ENCODE measurements at places on chromosomes 7 and 10.
A peak's percentile ranks its signal among the peaks of the same experiment; 100 is the strongest.

- DNase-seq: no peak
Observed at GRCh38 chr10:131818510-131819234, 82.1 kb upstream of the PPP2R2D start.

DNA sequence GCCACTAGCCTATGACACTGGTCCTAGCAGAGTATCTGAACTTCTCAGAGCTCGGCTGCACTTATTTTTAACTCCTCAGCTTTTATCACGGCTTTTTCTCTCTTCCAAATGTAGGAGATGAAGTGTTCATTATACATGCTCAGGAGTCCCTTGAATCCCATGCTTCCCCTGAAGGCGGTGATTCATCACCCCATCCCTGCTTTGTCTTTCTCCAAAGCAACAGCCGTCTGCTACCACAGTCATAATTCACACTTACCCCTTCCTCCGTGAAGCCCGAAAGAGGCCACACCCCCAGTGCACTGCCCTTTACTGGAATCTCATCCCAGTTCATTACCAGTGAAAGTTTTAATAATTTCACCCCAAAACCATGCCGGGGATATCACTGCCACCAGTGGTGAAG, 301.5 kb upstream of the SHH start:
- no peak for DNase-seq

DNA sequence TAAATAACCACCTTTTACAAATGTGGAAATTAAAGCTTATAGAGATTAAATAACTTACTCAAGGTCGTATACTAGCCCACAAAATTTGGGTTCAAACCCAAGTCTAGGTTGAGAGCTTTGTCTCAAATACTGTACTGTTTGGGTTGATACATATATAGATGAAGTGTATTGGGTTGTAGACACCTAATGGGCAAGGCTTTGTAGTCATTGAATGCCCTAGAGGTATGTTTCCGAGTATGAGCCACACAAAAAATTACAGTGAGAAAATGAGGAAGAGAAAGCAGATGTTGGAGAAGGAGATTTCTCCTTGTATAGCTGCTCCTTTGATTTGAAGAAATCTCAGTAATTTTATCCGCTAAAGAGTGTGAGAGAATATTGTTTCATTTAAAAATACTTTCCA, 60.6 kb downstream of the C1GALT1 start:
- DNase-seq: no peak

GRCh38 chr7:5627745-5628547, 153.5 kb downstream of the RNF216 start:
- no peak for DNase-seq

DNA sequence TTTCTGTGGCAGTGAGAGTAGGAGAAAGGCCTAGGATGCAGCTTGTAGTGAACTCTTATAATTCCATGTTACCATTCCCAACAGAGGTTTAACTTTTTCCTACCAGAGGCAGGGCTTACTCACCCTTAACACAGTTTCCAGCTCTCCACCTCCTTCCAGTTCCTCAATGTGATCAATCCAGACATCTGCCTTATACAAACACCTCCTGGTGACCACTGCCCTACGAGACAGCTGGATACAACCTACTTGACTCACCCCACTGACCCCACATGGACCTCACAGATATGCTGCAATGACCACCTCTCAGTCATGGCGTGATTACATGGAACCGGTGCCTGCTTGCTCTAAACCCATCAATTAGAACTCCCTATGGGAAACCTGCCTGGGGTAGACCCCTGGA, 326.5 kb downstream of the TNS3 start:
- DNase-seq: no peak

GRCh38 chr7:25953859-25954258, 198.1 kb upstream of the NFE2L3 start:
- DNase-seq: no peak

GRCh38 chr7:30365621-30366020, 81.2 kb downstream of the ZNRF2 start:
- no peak for DNase-seq

DNA sequence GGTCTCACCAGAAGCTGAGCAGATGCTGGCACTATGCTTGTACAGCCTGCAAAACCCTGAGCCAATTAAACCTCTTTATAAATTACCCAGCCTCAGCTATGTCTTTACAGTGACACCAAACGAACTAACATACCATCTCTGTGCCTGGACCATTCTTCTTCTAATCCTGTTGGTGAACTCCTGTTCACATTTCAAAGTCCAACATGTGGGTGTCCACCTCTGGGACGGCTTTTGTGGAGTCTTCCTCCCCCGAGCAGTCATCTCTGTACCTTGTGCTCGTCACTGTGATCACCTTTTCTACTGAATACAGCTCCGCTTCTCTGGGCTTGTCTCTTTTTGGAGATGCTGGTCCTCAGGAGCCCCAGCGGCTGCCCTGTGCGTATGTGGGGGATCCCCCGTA, 7.4 kb upstream of the ESYT2 start:
- DNase-seq: no peak

- DNase-seq: no peak
Observed at GRCh38 chr10:36115364-36115763, 473.3 kb upstream of the FZD8 start.

GRCh38 chr10:127887541-127888415, 5.0 kb downstream of the CLRN3 start:
- DNase-seq: no peak

GRCh38 chr10:118832241-118832651, 77.5 kb upstream of the CACUL1 start:
- DNase-seq: no peak

- DNase-seq: no peak
Observed at GRCh38 chr7:50146692-50147091, 53.6 kb upstream of the ZPBP start.

- no peak for DNase-seq
Observed at GRCh38 chr7:82098414-82098813, 328.6 kb upstream of the HGF start.

DNA sequence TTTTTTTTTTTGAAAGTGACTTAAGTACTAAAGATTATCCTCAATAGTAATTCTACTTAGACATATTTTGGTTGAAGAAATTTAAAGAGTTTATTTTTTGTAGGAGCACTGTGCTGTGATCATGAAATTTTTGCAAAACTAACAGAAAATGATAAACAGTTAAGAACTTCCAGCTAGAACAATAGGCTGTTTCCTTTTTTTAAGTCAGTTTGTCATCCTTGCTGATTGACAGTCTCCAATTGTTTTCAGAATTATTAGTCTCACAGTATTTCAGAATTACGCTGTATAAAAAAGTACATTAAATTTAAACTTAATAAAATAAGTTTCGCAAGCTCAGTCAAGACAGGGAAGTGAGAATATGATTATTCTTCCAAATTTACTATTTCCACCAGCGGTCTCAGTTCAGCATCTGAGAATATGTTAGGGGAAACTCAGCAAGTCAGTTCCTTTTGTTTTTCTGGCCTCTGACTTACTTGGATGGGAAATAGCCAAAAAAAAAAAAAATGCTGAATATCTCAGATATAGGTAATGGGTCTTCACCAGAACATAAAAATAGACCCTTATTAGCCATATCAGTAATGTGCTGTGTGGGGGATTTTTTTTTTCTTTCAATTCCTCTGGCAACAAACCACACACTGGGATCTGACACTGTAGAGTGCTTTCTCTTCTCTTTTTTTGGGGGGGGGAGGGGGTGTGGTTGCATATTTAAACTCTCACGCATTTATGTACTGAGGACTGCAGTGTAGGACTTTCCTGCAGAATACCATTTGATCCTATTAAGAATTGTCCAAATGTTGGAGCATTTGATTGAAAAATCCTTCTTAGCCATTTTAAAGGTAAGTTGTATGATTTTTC, at the start of gene CD36:
TSS of gene CD36 (plus strand) at position 732 of the 855 bp plus-strand sequence. CDS start 8,099 bp downstream, outside the sequence.
- no peak for DNase-seq

- DNase-seq: no peak
Observed at GRCh38 chr7:82745117-82745516, 301.5 kb upstream of the CACNA2D1 start.

DNA sequence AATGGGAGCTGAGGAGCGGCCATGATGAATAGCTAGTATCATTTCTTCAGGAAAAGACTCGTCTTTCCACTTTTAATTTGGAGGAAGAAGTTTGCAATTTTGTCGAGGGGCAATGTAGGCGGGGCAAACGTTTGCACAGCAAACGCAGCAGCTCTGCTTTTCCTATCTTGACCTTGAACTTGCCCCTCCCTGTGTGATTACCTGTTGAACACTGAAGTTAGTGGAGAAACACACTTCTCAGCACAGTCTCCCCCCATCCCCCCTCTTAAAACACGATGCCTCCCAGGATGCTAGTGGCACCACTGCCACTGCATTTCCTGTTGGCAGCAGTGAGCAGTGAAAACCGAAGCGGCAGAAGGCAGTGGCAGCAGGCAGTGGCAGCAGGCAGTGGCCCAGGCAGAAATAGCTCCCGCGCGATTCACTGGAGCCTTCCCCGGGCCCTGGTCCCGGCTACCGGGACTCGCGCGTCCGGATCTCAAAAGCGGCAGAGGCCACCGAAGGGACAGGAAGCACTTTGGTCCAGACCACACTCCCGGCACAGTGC, at the start of gene EPDR1:
TSS of gene EPDR1 (plus strand) at position 336 of the 544 bp plus-strand sequence. CDS start 300 bp downstream, outside the sequence.
- no peak for DNase-seq

- no peak for DNase-seq
Observed at GRCh38 chr10:116427671-116428070, at the start of gene PNLIPRP3. Gene PNLIPRP3, plus strand, starts transcription at chr10:116427847. Its CDS starts 166 bp downstream, at chr10:116428013.

GRCh38 chr7:126605553-126605952, 647.2 kb downstream of the GRM8 start:
- DNase-seq: no peak

DNA sequence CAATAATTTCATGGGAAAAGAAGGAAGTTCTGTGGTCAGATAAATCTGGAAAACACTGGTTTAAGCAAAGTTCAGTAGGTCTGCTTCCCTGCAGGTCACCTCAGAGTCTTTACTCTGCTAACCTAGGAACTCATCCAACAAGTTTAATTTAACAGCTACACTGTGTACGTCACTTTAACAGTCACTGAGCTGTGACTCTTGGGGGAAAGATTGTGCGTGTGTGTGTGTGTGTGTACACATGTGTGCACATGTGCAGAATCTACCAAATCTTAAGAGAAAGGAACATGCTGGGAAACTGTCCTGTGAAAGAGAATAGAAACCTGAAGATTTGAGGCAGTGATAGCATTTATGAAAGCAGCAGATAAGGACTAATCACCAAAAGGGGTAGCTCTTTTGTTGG, 62.6 kb downstream of the IKZF1 start:
- no peak for DNase-seq

DNA sequence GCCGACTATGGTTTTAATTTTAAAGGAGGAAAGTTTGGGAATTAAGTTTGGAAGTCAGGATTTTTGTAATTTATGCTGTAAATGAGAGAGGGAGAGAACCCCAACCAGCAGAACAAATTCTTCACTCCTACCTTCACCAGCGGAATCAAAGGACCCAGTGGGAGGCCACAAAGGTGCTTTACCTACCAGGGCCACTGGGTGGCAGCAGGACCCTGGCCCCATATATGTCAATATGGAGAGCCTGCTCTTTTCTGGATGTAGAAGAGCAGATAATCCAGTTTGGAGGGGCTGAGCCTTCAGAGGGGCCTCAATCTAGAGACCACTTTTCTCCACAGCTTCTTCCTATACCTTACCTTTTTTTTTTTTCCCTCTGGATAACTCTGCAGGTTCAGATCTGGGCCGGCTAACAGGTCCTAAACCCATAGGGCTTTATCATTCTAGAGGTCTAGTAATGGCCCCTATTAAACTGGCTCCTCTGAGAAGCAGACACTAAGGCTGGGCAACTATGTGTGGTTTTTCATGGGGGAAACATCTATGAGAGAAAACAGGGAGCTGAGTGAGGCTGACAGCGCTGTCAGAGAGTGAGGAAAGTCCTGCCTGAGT, 8.5 kb upstream of the SCD start:
- peak; percentile 59 for DNase-seq

GRCh38 chr10:54962134-54962900, 161.3 kb upstream of the PCDH15 start:
- no peak for DNase-seq

DNA sequence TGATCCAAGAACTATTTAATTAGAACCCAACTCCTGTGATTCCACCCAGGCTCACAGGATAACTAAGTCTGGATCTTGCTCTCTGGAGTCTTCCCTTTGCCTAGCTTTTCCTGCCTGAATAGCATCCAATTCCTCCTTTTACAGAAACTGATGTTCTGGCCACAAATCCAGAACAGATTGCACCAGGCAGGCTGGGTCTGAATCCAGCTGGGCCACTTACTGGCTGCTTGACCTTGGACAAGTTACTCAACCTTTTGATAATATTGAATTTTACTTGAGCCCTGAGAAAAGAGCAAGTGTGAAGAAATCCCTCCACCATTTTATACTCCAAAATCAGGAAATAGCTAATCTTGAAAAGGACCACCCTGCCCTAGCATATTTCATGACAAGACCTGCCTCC, 55.5 kb upstream of the SLC35G1 start:
- DNase-seq: no peak

GRCh38 chr7:105346593-105347322, 42.0 kb downstream of the SRPK2 start:
- DNase-seq: no peak

DNA sequence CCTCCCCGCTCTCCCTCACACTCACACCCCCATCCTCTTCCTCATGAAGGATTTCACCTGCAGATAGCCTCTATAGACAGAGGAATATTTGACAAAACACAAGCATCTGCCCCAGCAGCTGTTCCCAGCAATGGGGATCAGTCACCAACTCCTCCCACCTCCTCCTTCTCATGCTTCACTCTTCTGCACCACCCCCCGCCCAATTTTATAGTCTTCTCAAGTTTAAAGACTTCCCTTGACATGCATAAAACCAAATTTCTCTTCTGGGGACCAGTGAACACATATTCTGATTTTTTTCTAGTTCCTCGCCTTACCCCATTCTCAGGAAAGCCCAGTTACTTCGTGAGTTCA, 654.4 kb downstream of the LRMDA start:
- DNase-seq: no peak

GRCh38 chr7:125363873-125364272, 434.2 kb upstream of the POT1 start:
- no peak for DNase-seq

- DNase-seq: no peak
Observed at GRCh38 chr10:113965683-113966082, 78.0 kb upstream of the ADRB1 start.

GRCh38 chr7:96179837-96180236, 142.1 kb downstream of the SLC25A13 start:
- no peak for DNase-seq

- no peak for DNase-seq
Observed at GRCh38 chr7:13152755-13153154, 465.3 kb downstream of the ARL4A start.

GRCh38 chr10:69344591-69345252, 66.4 kb downstream of the HK1 start:
- no peak for DNase-seq
